ENCODE measurements at places on chromosomes 7 and 10.

DNA sequence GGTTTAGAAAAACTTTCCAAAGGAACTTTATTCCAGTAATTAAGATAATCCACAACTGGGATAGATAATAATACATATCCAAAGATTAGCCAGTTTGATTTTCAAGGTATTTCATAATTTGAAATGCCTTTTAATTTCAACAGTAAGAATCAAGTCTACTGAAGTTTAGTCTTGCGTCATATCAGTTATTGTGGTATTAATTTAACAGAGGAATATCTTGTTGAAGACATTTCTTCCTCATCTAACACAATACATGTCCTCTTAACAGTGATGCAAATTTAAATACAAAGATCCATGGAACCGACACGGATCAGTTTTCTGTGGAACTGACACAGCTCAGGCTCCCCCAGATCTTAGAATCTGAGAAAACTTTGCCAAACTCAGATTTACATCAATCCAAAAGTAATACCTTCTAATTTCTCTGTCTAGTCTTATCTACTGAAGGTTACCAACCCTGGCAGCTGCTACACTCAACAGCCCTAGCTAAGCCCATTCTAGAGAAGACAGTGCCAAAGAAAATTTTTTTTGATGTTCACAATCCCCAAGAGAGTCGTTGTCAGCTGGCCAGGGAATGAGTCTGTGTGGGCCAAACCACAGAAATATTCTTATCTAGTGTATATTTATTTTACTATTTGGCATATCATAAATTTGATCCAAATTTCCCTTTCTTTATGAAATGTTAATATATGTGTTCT lies 365.2 kb upstream of the MEOX2 start:
- no peak for DNase-seq

DNA sequence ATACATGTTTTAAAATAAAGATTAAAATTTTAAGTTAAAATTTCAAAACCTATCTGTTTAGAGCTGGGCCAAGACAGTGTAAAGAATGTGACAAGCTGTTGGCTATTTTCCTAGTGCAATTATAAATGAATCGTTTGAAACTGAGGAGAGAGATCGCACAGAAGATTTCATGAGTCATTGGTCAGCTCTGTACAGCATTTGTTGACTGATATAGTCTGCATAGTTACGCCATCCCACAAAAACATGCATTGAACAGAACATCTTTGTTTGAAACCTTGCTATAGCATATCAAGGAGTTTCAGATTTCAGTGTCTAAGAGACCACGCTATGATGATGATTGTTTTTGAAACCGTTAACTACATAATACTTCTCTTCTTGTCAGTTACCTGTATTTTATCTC lies 1.3 kb upstream of the C10orf67 start:
- no peak for DNase-seq

- no peak for DNase-seq
These were observed 19.9 kb downstream of the CASD1 start for GRCh38 chr7:94529516-94529915.

- DNase-seq: no peak
These were observed 110.1 kb downstream of the ACTR3B start for GRCh38 chr7:152869677-152870051.

- no peak for DNase-seq
These were observed 6.5 kb downstream of the SGCE start for GRCh38 chr7:94649450-94649849.

- DNase-seq: no peak
These were observed 40.9 kb downstream of the GPR37 start for GRCh38 chr7:124724507-124725192.

GRCh38 chr7:137976696-137977095 lies 25.2 kb downstream of the CREB3L2 start:
- no peak for DNase-seq

- no peak for DNase-seq
These were observed at the start of gene DNAJC12 for GRCh38 chr10:67837541-67838314. DNAJC12 (minus strand) TSS chr10:67838188; CDS start chr10:67838011, 177 bp downstream.

- DNase-seq: no peak
These were observed 87.6 kb upstream of the MTPN start for GRCh38 chr7:136064627-136065237.

- DNase-seq: no peak
These were observed 25.7 kb upstream of the PRPS1L1 start for GRCh38 chr7:18053177-18053928.

DNA sequence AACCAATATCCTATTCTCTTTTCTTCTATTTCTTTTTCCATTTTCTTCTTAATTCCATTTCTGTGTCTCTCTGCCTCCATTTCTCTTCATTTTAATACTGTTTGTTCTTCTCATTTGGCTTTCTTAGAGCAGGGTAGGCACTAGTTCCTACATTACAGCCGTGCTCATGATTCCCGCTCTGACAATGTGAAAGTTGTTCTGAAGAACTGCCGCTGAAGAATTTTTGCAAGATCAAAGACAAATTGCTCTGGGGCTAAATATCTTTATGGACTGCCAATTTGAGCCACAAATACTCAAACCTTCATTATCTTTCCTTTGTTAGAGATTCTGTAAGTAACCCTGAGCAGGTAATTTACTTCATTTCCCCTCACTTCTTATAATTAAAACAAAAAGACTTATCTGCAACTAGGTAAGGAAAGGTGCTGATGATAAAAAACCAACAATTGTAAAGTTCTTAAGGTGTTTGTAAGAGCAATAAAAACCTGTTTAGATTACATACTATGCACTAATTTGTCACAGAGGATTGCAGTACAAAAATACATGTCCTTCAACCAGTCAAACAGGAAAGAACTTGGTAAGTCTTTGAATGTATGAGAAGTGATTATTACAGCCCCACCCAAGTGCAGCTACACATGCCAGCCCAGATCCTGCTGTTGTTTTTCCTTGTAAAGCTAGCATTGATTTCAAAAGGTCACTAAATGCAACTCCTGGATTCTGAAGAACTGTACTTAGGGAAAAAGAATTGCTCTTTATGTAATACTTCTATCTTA lies 127.5 kb downstream of the COL28A1 start:
- no peak for DNase-seq

- DNase-seq: no peak
These were observed 148.1 kb upstream of the RSU1 start for GRCh38 chr10:16965344-16965616.

- no peak for DNase-seq
These were observed 190.9 kb upstream of the LYZL2 start for GRCh38 chr10:30820261-30820991.

GRCh38 chr10:73079779-73080541 lies 16.7 kb downstream of the P4HA1 start:
- no peak for DNase-seq

DNA sequence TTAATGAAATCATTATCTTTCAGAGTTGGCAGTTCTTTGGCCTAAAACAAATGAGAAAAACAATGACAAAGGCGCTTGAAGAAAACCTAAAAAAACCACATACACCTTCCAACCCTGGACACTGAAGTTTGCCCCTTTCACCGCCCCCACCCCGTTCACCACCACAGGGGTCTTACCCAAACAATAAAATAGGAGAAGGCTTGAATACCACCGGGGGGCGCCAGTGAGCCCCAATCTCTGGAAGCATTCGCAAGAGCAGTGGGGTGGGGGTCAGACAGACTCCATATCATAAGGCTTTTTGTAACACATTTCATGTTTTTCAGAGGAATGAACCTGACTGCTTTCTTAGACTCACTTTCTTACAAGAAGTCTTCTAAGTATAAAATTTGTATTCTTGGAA lies 163.6 kb downstream of the PIP4K2A start:
- DNase-seq: no peak

GRCh38 chr7:116530107-116530820 lies 5.4 kb downstream of the CAV1 start:
- no peak for DNase-seq

GRCh38 chr10:51368943-51369342 lies 294.7 kb downstream of the PRKG1 start:
- DNase-seq: no peak

- DNase-seq: peak; percentile 81
These were observed 918 bp downstream of the PWWP2B start for GRCh38 chr10:132397671-132398565.

GRCh38 chr7:155807065-155807671 lies 5.1 kb downstream of the SHH start:
- no peak for DNase-seq

DNA sequence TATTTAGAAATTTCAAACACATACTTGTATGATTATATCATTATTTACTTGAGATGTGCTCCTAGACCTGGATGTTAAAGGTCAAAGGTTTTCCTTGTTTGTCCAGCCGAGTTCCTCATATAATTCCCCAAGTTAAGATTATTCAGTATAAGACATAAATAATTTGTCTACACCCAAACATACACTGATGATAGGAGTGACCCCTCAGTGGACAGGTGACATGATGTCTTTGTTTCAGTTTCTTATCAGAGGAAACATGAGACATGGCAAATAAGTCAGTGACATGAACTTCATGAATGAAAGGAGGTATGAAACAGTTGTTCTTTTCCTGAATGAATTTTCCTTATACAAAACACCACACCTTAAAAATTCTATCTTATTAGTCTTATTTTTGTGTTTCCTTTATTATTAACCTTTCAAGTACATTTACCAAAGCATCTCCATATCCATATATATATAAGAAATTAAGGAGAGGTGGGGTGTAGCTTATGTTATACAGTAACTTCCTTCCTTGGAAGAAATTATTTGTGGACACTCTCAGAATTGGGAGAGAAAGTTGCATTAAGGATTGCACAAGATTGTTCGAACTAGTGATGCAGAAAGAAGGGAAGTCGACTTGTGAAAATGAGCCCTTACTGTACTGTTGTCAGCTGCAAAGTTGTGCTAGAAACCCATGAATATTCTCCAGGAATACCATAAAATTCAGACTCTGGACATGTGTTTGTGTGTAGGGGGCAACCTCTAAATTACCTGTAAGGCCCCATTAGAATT lies 60.5 kb downstream of the POM121L12 start:
- DNase-seq: no peak

DNA sequence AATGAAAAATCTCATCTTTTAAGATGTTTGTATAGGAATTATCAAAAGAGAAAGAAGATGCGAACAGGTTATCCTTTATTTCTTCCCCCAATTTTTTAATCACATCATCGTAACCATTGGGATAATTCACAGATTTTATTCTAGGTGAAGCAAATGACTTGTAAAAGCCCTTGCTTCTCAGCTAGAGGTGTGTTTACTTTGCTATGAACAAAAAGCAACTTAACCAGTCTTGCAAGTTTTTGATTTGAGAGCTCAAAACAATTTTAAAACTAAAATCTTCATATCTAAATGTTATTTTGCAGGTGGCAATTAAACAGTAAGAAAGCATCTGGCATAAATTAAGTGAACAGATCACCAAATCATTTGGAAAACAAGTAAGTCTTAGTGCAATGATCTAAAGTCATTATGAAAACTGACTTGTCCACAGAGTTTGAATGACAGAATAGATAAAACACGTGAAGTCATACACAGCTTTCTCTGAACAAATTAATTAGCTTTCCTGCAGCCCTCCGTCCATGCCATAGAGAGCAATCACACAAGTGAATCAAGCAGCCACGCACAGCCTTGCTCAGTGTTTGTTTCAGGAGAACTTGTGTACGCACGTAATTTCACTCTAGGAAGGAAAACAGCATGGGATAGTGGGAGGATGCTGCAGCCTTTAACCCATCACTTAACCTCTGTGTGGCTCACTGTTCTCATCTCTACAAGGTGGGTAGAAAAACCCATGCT lies 85.0 kb upstream of the ZNF800 start:
- DNase-seq: no peak

GRCh38 chr10:20630092-20630643 lies 266.9 kb downstream of the NEBL start:
- DNase-seq: no peak

DNA sequence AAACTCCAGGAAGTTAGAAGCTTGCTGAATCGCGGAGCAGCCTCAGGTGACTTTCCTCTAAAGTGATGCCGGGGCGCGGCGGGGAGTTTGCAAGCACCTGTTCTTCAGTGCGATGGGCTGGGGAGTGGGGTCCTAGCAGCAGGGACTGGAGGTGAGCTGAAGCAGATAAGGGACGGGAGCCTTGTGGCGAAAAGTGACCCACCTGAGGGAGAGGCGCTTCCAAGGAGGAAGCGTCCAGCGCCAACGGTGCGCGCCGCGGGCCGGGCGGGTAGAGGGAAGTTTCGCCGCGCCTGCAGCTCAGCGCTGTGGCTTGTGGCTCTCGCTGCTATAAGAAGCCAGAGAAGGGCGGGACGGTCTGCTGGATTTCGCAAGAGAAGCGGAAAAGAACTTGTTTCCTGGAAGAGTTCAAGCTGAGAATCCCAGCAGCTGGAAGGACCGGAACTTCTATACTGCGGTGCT lies at the start of gene STEAP4:
Gene STEAP4 (minus strand): TSS at position 305 of the 459 bp plus-strand sequence. CDS start 22,625 bp downstream, outside the sequence.
- DNase-seq: peak; percentile 79

GRCh38 chr7:23196306-23196705 lies 14.5 kb downstream of the NUP42 start:
- DNase-seq: no peak

GRCh38 chr7:47979145-47979831 lies at the start of gene HUS1:
HUS1 (minus strand) TSS chr7:47979615; CDS start chr7:47979519, 96 bp downstream.
- peak; percentile 94 for DNase-seq

DNA sequence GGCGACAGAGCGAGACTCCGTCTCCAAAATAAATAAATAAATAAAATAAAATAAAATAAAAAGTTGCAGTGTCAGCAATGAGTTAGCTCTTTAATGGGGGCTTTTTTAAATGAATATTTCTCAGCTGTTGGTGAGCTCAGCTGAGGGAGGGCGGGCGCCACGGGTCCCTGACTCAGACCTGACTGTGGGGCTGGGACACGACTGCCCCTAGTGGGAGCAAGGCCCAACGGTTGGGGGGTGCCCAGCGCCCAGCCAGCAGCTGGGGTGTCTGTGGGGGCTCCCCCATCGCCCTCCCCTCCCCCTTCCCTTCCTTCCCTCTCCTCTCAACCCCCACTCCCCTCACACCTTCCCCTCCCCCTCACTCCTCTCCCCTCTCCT lies 46.6 kb downstream of the PWWP2B start:
- no peak for DNase-seq

GRCh38 chr7:26081638-26082037 lies 70.4 kb upstream of the NFE2L3 start:
- no peak for DNase-seq
